Stimulated activated CD4-positive, alpha-beta T cell treated with anti-CD3 and anti-CD28 coated beads, Interleukin-15, amount 100 ng/mL, for 1 hour (primary cell): ENCODE measurements at places on chromosomes 6 and 20.

DNA sequence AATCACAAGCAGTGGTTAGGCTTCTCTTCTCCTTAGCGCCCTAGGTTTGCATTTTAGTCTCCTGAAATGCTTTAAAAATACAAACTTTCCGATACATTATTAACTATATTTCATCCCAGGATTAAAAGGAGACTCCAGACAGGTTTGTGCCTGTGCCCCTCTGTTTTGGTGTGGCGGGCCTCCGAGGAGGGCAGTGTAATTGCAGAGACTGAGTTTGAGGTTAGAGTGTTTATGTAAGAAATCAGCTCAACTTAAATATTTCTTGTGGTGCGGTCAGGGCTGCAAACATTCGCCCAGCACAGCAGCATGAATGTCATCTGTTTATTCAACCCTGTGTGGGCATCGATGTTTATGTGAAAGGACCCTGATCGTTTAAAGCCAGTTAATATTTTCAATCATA, 130.4 kb upstream of the AKAP12 start:
- no peak for DNase-seq

GRCh38 chr6:125019918-125020317, 57.7 kb downstream of the RNF217 start:
- DNase-seq: no peak

- no peak for DNase-seq
Measured at GRCh38 chr6:89690944-89691324, 52.4 kb upstream of the LYRM2 start.

DNA sequence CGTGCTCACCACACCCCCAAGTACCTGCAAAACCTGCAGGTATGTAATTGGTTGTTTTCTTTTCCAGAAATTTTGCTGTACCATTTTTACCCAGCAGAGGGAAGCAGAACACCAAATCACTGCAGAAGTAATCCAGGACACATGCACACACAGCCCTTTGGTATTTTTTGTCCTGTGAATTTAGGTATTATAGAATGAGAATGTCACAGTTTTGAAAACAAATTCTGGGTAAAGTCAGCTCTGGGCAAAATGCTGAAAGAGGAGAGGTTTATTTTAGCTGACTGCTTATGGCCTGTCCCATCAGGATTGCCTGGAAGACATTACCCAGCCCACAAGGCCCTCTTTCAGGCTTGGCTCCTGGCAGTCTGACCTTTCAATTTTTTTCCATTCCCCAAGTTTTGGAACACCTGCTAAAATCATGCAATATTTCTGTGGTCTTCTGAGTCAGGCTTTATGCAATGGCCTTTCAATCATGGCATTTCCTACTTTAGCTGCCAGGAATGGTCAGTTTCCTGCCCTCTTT, 3.5 kb upstream of the EFHC1 start:
- no peak for DNase-seq

DNA sequence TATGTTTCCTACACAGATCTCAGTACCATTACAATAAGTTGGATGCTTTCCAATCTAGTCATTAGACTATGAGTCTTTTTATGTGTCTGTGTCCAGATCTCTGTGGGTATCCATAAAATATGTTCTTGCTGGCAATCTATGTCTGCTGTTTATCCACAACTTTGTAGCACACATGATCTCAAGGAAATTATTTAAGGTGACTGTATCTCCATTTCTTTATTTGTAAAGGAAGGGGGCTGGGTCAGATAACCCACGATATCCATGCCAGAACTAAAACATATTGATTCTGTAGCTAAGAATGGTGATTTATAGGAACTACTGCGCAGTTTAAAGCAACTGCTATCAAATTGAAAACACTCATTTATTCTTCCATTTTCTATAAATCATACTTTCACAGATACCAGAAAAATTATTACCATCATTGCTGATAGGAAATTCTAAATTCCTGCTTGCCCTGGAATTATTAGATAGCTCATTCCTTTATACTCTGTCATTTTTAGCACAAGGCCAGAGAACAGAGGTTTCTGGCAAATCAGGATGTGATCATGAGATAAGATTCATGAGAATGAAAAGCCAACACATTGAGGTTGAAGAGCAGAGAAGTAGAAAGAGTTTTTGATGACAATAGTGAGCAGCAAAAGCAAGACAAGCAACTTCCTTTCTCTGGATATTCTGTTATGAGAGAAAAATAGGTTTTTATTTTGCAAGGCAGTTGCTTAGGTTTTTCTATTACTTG, 851.4 kb upstream of the CITED2 start:
- DNase-seq: no peak

GRCh38 chr6:44439270-44440045, 52.0 kb downstream of the CDC5L start:
- no peak for DNase-seq

GRCh38 chr6:22067122-22067521, 229.7 kb downstream of the PRL start:
- no peak for DNase-seq

GRCh38 chr20:32326504-32326845, 31.7 kb upstream of the ASXL1 start:
- DNase-seq: no peak

GRCh38 chr20:4059606-4060005, 44.2 kb upstream of the RNF24 start:
- DNase-seq: no peak

DNA sequence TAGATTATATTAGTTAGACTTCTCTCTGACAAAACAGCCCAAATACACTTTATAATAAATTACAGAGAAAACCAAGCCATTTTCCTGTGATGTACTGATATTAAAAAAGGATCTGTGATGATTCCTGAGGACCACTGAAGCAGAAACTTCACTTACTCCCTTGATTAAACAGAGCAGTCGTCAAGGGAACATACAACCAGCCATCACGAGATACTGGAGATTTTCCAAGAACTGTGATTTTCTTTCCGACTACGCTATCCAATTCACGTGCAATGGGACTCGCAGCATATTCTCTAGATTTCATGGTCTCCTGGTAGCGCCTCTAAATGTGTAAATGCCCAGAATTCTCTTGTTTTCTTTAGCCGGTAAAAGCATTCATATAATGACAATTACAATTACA, 377.4 kb downstream of the PHF3 start:
- no peak for DNase-seq

GRCh38 chr20:3103369-3104032, 19.0 kb upstream of the AVP start:
- DNase-seq: no peak

- no peak for DNase-seq
Measured at GRCh38 chr20:37540001-37540400, 12.3 kb upstream of the BLCAP start.

DNA sequence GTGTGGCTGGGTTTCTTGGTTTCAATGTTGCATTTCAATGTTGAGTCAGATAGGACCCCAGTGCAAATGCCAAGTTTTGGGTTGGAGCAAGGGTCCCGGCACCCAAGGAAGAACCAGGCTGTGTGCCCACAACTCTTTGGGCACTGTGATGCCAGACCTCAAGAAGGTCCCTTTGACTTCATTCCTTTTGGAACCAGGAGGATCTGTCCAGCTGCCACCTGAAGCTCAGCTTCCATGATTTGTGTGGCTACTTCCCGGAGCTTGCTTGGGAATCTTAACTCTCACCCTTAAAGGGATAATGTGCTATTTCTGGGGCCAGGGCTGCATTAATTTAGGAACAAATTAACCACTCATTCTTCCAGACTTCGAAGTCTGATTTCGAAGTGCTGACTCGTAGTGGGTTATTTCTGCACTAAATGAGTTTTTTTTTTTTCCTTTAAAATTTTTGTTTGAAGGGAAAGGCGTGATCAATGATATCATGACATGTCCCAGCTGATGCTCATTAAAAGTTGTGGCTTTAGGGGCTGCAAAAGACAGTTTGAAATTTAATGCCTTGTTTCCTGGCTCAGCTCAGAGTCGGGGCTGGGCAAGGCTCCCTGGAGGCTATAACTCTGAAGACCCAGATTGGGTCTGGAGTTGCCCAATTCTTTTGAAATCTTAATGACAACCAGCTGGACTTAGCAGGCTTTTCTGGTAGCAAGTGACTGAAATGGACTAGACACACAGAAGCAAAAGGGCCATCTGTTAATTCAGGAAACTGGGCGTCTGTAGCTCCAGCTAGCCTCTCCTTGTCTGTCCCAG, 24.0 kb upstream of the PHACTR3 start:
- DNase-seq: no peak

DNA sequence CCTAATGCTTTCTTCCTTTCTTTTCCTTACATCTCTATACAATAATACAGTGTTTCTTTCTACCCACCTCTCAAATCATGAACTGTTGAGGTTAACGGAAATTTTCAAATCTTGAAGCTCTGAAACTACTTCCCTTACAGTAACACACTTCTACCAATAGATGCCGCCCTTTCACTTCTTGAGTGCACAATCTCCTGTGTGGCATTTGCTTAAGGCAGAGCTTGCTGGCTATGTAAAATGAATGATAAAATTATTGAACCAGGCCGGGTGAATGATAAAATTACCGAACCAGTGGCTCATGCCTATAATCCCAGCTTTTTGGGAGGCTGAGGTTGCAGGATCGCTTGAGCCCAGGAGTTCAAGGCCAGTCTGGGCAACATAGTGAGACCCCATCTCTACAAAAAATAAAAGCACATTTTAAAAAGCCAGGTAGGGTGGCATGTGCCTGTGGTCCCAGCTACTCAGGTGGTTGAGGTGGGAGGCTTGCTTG, 56.8 kb downstream of the KCNS1 start:
- no peak for DNase-seq

DNA sequence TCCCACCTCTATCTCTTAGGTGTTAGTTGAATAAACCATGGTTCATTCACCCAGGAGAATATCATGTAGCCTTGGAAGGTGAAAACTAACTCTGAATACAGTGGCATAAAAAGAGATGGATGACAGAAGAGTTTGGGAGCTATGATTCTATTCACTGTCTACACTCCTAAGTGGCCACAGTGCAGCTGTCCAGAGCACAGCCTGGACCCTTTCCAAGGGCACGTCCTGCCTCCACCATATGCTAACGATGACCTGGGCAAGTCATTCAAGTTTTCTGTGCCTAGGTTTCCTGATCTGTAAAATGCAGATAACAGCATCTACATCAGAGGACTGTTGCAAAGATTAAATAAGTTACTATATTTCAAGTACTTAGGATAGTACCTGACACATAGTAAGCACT, 314.1 kb downstream of the PTPRT start:
- no peak for DNase-seq

DNA sequence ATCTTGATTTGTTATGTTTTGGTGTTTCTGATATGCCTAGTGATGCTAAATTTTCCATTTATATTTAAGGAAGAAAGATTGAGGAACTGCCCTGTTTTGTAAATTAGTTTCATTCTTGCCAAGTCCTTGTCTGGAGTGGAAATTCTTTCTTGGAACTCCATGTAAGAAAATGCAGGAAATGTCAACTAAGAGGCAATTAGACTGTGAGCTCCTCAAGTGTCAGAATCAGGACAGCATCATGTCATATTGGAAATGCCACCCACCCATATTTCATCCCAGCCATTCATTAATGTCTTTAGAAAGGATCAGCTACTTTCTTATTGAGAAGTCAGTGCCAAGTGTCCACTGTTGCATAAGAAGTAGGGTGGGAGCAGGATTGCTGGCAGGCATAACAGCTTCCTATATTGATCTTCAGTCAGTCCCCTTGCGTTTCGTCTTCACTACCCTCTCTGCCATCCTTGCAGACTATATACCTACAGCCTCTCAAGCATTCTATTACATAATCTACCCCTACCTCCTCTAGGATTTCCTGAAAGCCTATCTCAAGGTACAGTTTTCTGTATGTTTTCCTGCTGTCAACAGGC, 42.4 kb downstream of the HAO1 start:
- no peak for DNase-seq

- no peak for DNase-seq
Measured at GRCh38 chr6:1572892-1573291, 36.8 kb upstream of the FOXC1 start.

DNA sequence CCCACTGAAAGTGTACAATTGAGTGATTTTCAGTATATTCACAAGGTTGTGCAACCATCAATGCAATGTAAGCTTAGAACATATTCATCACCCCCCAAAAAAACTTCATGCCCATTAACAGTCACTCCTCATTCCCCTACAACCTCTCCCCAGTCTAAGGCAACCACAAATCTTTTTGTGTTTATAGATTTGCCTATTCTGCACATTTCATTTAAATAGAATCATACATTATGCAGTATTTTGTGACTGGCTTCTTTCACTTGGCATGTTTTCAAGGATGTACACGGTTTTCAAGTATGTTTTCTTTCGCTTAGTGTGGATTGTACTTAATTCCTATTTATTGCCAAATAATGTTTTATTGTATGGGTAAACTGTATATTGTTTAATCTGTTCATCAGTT, 329.3 kb upstream of the RNF24 start:
- DNase-seq: no peak

- no peak for DNase-seq
Measured at GRCh38 chr6:12112540-12113189, 100.6 kb downstream of the HIVEP1 start.

- no peak for DNase-seq
Measured at GRCh38 chr6:89050697-89051096, 29.9 kb upstream of the PNRC1 start.

DNA sequence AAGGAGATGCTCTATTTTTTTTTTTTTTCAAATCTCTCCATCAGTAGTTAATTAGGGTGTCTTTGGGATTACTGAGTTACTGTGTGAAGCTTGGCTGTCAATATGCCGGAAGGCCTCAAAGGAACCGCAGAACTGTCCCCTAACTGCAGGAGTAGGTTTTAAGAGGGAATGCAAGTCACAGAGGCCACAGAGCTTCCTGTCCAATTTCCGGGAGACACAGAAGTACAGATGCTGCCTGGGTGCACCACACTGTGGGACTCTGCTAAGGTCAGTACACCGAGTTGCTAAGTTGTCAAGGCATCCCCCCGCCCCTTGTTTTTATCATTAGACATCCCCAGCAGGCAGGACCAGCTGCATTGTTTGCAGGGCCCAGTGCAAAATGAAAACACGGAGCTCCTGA, 120.2 kb upstream of the RAB32 start:
- DNase-seq: no peak

- DNase-seq: no peak
Measured at GRCh38 chr6:157615420-157615769, 207.7 kb upstream of the SNX9 start.

GRCh38 chr20:53284696-53285095, 308.9 kb downstream of the ZNF217 start:
- no peak for DNase-seq

DNA sequence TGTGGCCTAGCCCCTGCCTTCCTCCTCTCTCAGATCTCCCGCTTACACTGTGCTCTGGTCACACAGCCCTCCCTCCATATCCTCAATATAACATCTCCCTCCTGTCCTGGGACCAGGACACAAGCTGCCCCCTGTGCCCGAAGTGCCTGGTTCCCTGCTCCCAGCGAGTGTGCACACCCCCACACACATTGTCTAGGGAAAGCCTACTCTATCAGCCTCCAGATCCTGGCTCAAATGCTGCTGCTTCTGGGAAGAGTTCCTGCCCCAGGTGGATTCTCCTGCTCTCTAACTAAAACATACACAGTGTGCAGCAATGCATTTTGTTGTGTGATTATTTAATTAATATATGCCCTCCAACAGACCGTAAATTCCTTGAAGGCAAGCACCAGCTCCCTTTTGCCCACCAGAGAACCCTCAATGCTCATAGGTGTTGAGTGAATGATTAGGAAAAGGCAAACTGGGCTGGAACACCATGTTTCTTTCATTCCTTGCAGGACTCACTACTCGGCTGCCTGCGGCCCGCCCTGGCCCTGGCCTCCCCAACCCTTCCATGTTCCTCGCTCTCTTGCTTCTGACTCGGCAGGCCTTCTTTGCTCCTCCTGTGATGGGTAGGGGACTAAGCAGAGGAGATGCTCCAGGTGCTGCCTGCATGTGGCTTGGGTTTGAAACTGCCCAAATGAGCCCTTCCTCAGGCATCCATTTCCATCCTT, 194.6 kb downstream of the ZDHHC14 start:
- DNase-seq: no peak
